Suprapubic skin (tissue), 4 donors: ENCODE measurements at places on chromosomes 5 and 9. TPM values are rescaled to one million over a fixed set of nuclear protein-coding genes. Genes with fewer than 3 reads are reported as not detected.

- DNase-seq = peak; percentile 86
- peak overlapping the region; percentile 97 for H3K27ac ChIP-seq
- peaks cover 98% of the 10 kb centered on the region for H3K4me1 ChIP-seq
- H3K27me3 ChIP-seq = no peaks in the 10 kb centered on the region
- H3K4me3 ChIP-seq = peak overlapping the region; percentile 6
- H3K36me3 ChIP-seq = no peaks in the 10 kb centered on the region
These were observed 8.0 kb downstream of the B4GALT1 start for GRCh38 chr9:33158843-33159776.

- no peak overlapping the region for H3K27ac ChIP-seq
- no peaks in the 10 kb centered on the region for H3K36me3 ChIP-seq
- H3K4me3 ChIP-seq = no peak overlapping the region
- no peaks in the 10 kb centered on the region for H3K4me1 ChIP-seq
These were observed 295.8 kb downstream of the DMRTA1 start for GRCh38 chr9:22742401-22742800.

DNA sequence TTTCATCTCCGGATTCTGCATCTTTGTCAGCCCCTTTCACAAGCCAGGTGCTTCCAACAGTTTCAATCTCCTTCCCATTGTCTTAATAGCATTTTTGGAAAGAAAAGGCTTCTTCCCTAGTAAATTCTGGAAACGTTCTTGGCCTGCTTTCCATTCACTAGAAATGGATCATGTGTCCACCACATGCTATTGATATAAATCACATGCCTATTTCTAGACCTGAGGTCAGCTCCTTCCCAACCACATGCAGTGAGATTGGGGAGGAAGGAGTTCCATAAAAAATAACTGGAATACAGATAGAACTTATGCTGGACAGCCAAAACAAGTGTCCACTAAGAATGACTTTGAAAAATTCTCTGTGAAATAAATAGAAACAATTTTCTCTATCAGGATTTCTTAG is 181.6 kb upstream of the TMEM161B start:
- no peaks in the 10 kb centered on the region for H3K27me3 ChIP-seq
- H3K27ac ChIP-seq = no peak overlapping the region
- H3K4me3 ChIP-seq = no peak overlapping the region
- H3K36me3 ChIP-seq = no peaks in the 10 kb centered on the region

DNA sequence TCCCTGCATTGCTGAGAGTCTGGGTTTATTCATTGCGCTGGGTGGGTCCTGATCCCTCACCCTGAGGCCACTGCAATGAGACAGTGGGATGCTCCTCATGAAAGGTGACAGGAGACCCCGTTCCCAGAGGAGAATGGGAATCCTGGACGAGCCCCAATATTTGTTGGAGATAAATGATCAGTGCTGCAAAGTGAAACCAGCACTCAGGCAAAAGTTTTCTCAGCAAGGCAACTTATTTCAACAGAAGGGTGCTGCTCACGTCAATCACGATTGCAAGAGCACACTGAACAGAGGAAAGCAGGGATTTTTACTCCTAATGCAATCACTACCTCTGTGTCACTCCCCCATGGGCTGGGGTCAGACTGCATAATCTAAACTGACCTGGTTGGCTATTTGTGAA is 110.2 kb upstream of the MAMDC2 start:
- no peaks in the 10 kb centered on the region for H3K27me3 ChIP-seq
- no peak overlapping the region for H3K27ac ChIP-seq
- H3K4me3 ChIP-seq = no peak overlapping the region
- no peaks in the 10 kb centered on the region for H3K36me3 ChIP-seq
- H3K4me1 ChIP-seq = no peaks in the 10 kb centered on the region
- DNase-seq = no peak

- no peak for DNase-seq
- no peak overlapping the region for H3K4me3 ChIP-seq
- no peaks in the 10 kb centered on the region for H3K4me1 ChIP-seq
- no peak overlapping the region for H3K27ac ChIP-seq
These were observed 41.0 kb downstream of the AOPEP start for GRCh38 chr9:94767331-94768072.

DNA sequence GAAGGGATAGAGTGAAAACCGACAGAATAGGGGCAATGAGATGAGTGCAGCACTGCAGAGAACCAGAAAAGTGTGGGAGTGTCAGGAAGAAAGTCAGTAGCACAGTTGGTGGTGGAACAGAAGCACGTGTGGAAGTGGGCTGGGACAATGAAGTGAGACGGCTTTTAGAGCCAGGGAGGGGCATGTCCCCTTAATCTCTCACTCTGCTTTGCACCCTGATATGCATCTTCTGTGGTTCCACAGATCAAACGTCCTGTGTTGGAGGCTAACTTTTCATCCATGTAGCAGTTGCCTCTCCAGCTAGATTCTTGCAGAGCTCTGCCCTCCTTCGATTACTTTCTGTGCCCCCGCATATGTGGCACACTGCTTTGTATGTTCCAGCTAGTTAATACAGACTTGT is 163.6 kb downstream of the DOCK8 start:
- H3K4me3 ChIP-seq = no peak overlapping the region
- H3K27me3 ChIP-seq = no peaks in the 10 kb centered on the region
- DNase-seq = no peak
- peaks cover 23% of the 10 kb centered on the region for H3K36me3 ChIP-seq

GRCh38 chr9:2261421-2262103 is 246.4 kb downstream of the SMARCA2 start:
- peaks cover 13% of the 10 kb centered on the region for H3K4me1 ChIP-seq
- no peaks in the 10 kb centered on the region for H3K27me3 ChIP-seq
- no peak overlapping the region for H3K27ac ChIP-seq

DNA sequence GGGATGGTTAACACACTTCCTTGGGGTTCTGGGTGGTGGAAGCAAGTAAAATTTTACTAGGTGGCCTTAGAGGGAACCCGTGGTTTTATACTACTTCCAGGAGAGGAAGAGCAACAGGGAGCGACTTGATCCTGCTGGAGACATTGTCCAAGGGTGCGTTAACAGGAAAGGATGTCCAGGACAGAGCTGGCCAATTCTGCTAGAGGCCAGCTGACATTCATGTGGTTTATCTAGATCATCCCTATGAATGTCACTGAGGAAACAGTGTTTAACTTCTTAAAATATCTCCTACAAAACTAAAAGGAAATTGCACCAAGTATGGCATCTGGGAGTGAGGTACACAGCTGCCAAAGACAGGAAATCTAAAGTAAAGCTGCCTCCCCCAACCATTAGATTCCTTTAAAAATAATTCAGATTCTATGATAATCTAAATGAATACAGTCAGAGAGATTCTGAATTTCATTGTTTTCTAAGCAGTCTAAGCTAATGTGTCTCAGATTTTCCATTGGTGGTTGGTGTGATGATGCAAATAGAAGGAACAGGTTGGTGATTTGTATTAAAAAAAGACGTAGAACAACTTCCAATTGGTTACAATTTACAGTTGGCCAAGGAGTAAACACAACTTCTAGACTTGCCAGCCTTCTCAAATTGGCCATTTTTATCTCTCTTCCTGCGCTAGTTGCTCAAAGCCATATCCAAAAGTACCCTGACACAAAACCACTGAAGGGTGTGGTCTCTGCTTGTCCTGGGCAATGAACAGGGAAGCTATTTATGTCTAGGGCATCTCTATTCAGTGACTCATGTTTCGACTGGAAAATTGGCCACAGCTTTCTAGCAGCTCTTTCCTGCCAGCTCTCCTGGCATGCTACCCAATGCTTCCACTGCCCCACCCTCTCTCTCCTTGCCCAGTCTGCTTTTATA is 574.7 kb upstream of the MEF2C start:
- peaks cover 17% of the 10 kb centered on the region for H3K4me1 ChIP-seq
- no peak overlapping the region for H3K4me3 ChIP-seq
- DNase-seq = peak; percentile 64
- no peaks in the 10 kb centered on the region for H3K36me3 ChIP-seq

- DNase-seq = no peak
- no peaks in the 10 kb centered on the region for H3K27me3 ChIP-seq
- no peaks in the 10 kb centered on the region for H3K36me3 ChIP-seq
- H3K27ac ChIP-seq = no peak overlapping the region
These were observed 90.2 kb upstream of the SNCAIP start for GRCh38 chr5:122221857-122222256.

The LCN1 gene
- not detected for total RNA-seq

The CDX1 gene
- 0.76 TPM for total RNA-seq

The ASPN gene
- total RNA-seq = 3.7 TPM
